Peyer's patch (tissue), 4 donors: ENCODE measurements at places on chromosomes 16 and 17.

GRCh38 chr16:9176547-9177418 lies 85.3 kb downstream of the HAPSTR1 start:
- H3K4me1 ChIP-seq, result no peaks in the 10 kb centered on the region
- no peaks in the 10 kb centered on the region for H3K36me3 ChIP-seq
- DNase-seq, result no peak

- no peak for DNase-seq
- no peaks in the 10 kb centered on the region for H3K27me3 ChIP-seq
- no peaks in the 10 kb centered on the region for H3K36me3 ChIP-seq
- H3K27ac ChIP-seq, result no peak overlapping the region
- no peak overlapping the region for H3K4me3 ChIP-seq
- peaks cover 29% of the 10 kb centered on the region for H3K4me1 ChIP-seq
Observed at GRCh38 chr17:17851103-17852002, 14.6 kb upstream of the SREBF1 start.

DNA sequence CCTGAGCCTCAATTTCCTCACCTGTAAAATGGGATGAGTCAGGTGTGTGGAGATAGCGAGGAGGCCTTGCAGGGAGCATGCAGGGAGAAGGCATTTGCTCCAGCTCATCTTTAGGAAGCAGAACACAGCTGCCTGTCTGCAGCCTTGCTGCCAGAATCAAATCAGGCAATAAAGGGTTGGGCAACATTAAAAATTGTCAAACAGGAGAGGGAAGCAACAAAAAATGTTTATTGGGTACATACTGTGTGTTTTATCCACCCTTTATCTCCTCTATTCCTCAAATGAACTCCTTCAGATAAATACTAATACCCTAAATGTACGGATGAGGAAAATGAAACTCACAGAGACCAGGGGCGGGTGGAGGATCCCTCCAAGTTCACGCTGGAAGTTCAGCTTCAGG lies 12.2 kb downstream of the KRT16 start:
- no peak overlapping the region for H3K27ac ChIP-seq
- no peak overlapping the region for H3K4me3 ChIP-seq
- H3K36me3 ChIP-seq, result no peaks in the 10 kb centered on the region

- H3K36me3 ChIP-seq, result no peaks in the 10 kb centered on the region
- DNase-seq, result no peak
- no peak overlapping the region for H3K4me3 ChIP-seq
- H3K27me3 ChIP-seq, result no peaks in the 10 kb centered on the region
Observed at GRCh38 chr17:77729587-77729986, 228.9 kb upstream of the TNRC6C start.

DNA sequence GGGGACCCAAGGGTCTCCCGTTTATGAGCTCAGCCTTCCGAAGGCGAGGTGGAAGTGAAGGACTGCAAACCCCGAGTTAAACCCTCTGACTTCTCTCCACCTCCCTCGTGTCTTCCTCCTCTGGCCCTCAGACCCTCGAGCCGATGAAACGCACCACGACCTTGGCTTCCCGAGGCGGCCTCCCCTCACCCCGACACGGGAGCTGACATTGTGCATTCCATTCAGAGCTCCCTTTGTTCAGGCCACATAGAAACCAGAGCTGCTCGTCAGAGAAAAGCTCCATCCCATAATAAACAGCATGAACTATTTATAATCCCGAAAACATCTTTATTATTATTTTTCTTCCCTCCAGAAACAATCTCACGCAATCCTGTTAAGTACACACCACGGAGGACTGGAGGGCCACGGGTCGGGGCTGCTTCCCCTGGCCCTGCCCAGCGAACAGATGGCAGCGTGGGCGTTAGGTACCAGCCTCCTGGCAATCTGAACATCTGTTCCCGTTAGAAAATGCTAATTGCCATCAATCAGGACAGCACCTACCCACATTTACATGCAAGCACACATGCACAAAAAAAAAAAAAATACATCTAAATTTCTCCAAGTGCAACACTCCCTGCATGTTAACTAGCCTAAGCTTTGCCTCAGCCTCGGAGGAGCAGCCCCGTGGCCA lies 145.7 kb downstream of the RBFOX3 start:
- DNase-seq, result no peak
- no peak overlapping the region for H3K4me3 ChIP-seq
- H3K27me3 ChIP-seq, result no peaks in the 10 kb centered on the region
- no peak overlapping the region for H3K27ac ChIP-seq
- no peaks in the 10 kb centered on the region for H3K4me1 ChIP-seq
- no peaks in the 10 kb centered on the region for H3K36me3 ChIP-seq

- H3K27me3 ChIP-seq, result no peaks in the 10 kb centered on the region
- H3K4me3 ChIP-seq, result no peak overlapping the region
- no peaks in the 10 kb centered on the region for H3K4me1 ChIP-seq
- no peaks in the 10 kb centered on the region for H3K36me3 ChIP-seq
- no peak overlapping the region for H3K27ac ChIP-seq
Observed at GRCh38 chr17:81140018-81140417, 25.3 kb upstream of the PVALEF start.

DNA sequence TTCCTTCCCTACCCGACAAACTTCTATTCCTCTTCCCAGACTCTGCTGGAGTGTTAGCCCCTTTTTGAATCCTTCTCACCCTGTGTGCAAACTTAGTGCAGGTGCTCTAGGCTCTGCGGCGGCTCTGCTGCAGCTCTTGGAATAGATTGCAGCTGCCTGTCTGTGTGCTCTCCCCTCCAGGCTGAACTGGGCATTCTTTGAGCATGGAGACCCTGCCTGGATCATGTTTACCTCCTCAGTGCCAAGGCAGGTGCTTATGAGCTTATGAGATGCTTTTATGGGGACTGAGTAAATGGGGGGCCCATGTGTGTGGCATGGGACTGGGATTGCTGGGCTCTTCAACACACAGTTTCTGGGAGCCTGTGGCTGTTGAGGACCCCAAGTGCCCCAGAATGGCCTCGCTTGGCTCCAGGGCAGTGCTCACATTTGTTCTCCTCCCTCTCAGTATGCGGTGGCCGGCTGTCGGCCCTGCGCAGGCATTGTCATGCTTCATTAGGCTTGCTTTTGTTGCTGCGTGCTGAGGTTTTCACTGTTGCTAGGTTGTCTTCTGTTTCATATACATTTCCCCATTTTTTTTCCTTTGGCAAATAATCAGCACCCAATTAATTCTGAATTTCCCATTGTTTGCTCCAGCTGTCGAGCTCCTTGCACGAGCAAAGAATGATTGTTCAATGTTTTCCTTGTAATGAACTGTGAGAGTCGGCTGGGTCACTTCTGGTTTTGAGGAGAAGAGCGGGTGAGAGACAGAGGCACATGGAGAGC lies 185.5 kb upstream of the NLRP1 start:
- no peaks in the 10 kb centered on the region for H3K27me3 ChIP-seq
- DNase-seq, result no peak

DNA sequence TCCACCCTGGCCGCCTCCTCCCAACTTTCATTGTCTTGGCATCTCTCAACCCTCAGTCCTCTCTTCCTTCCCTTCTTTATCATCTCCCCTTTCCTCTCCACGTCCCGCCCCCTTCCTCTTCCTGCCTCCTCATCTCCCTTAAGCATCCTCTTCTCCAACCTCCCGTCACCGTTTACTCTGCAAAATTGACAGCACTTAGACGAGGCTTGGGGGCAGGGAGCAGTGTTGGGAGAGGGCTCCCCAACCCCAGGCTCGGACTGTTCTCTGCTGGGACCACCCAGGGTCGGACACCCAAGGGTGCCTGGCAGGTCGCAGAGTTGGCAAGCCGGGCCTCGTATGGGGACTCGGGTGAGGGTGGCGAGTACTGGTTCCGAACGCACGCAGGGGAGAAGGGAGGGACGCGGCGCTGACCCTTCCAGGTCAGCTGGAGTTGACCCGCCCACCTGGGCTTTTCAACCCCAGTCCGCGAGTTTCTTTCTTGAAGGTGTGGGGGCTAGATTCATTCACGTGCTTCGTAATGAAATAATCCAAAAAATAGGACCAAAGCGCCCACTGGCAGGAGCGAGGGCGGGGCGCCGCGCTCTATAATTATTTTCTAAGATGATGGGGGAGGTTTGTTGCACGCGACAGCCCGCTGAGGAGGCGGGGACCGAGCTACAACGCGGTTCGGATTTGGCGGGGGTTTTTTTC lies 775 bp upstream of the PAGR1 start:
- H3K36me3 ChIP-seq, result no peaks in the 10 kb centered on the region
- peak overlapping the region; percentile 84 for H3K27ac ChIP-seq
- peak; percentile 53 for DNase-seq

GRCh38 chr17:924711-925475 lies 54.7 kb downstream of the NXN start:
- H3K27ac ChIP-seq, result no peak overlapping the region
- H3K4me3 ChIP-seq, result no peak overlapping the region
- H3K36me3 ChIP-seq, result no peaks in the 10 kb centered on the region
- H3K4me1 ChIP-seq, result no peaks in the 10 kb centered on the region
- H3K27me3 ChIP-seq, result no peaks in the 10 kb centered on the region
- no peak for DNase-seq

DNA sequence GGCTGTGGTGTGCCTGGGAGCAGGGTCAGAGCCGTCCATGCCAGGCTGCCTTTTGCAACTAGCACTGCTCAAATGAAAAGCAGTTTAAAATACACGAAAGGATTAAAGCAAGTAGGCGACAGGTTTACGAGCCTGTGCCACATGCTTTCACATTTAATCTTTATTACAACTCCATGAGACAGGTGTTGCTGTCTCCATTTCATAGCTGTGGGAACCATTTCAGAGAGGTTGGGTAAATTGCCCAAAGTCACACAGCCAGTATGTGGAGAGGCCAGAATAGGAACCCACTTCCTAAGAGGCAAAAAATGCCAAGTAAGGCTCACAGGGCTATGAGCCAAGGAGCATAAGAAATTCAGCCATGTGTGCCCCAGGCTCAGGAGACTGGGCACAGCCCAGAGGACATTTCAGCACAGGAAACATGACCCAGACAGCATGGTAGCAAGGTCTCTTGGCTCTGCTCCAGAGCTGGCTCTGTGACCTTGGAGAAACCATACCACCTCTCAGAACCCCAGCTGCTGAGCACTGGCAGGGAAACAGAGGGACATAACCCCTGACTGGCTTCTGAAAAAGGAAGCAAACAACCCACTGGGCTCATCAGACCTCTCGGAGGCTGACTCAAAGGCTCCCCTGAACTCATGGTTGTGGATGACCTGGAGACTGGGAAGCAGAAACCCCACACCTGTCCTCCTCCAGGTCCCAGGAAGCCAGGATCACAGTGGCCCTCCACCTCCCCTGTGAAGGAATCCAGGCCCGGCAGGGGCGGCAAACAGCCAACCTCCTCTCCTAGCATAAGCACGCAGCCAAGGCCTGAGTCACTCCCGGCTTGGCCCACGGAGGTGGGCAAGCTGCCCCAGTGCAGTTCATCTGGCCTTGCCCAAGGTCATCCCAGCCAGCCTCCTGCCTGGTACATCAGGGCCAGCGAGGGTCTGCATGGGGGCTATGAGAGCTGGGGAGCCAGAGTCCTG lies 40.3 kb upstream of the MRPS23 start:
- H3K36me3 ChIP-seq, result no peaks in the 10 kb centered on the region
- H3K27me3 ChIP-seq, result no peaks in the 10 kb centered on the region
- no peak overlapping the region for H3K4me3 ChIP-seq
- DNase-seq, result no peak
- H3K4me1 ChIP-seq, result peaks cover 11% of the 10 kb centered on the region
- H3K27ac ChIP-seq, result peak overlapping the region; percentile 51

- no peaks in the 10 kb centered on the region for H3K36me3 ChIP-seq
- H3K27me3 ChIP-seq, result no peaks in the 10 kb centered on the region
- H3K4me1 ChIP-seq, result no peaks in the 10 kb centered on the region
- H3K27ac ChIP-seq, result no peak overlapping the region
- no peak for DNase-seq
- no peak overlapping the region for H3K4me3 ChIP-seq
Observed at GRCh38 chr17:74028354-74029116, 174.9 kb upstream of the RPL38 start.

GRCh38 chr17:48745381-48746275 lies 17.1 kb upstream of the HOXB13 start:
- H3K4me1 ChIP-seq, result peaks cover 6% of the 10 kb centered on the region
- H3K27ac ChIP-seq, result no peak overlapping the region
- no peaks in the 10 kb centered on the region for H3K36me3 ChIP-seq
- DNase-seq, result no peak

- no peak for DNase-seq
- no peak overlapping the region for H3K4me3 ChIP-seq
- H3K27ac ChIP-seq, result no peak overlapping the region
- H3K4me1 ChIP-seq, result no peaks in the 10 kb centered on the region
- no peaks in the 10 kb centered on the region for H3K27me3 ChIP-seq
Observed at GRCh38 chr16:50712560-50712898, 19.1 kb downstream of the NOD2 start.

- H3K27ac ChIP-seq, result no peak overlapping the region
- H3K4me1 ChIP-seq, result no peaks in the 10 kb centered on the region
- no peaks in the 10 kb centered on the region for H3K36me3 ChIP-seq
Observed at GRCh38 chr17:82932518-82933310, 92.9 kb upstream of the ZNF750 start.

- no peaks in the 10 kb centered on the region for H3K27me3 ChIP-seq
- H3K4me1 ChIP-seq, result peaks cover 5% of the 10 kb centered on the region
- H3K36me3 ChIP-seq, result peaks cover 83% of the 10 kb centered on the region
- DNase-seq, result no peak
- H3K4me3 ChIP-seq, result no peak overlapping the region
- H3K27ac ChIP-seq, result no peak overlapping the region
Observed at GRCh38 chr17:36578671-36579070, 13.0 kb upstream of the DHRS11 start.

DNA sequence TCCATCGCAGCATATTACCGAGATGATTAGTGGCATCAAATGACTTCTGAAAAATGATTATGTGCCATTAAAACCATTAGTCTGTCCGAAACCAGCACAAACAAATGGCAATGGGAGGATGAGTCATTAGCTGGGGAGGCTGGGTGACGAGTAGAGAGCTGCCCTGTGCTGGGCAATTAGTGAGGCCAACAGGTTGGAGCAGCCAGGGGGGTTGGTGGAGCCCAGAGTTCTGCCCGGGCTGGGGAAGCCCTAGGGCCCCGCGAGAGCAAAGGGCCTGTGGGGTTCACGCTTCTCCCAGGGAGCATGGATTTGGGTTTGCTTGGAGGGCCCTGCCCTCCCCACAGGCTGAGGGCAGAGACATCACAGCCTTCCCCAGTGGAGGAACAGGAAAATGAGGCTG lies 152.1 kb upstream of the RPL38 start:
- H3K27ac ChIP-seq, result no peak overlapping the region
- no peak for DNase-seq
- no peak overlapping the region for H3K4me3 ChIP-seq
- no peaks in the 10 kb centered on the region for H3K36me3 ChIP-seq
